Keratinocyte (primary cell): ENCODE measurements at places on chromosomes 4 and X. TPM values are rescaled to one million over a fixed set of nuclear protein-coding genes. Genes with fewer than 3 reads are reported as not detected.

GRCh38 chrX:110671068-110671803 is 124.4 kb downstream of the CHRDL1 start:
- DNase-seq: no peak

DNA sequence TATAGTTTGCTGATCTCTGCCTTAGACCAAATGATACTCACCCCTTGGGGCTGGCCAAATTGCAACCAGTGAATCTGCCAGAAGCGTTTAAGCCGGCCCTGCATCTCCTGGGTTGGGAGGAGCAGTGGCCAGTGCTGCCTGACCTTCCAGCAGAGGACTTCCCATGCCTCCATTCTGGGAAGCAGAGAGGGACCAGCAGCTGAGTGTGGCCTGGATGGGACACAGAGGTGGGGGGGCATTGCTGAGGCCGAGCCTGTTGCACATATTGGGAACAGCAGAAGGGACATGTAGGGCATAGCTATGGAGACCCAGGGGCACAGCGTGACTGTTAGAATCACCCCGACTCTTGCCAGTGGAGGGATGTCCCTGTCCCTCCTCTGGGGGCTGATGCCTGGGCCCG is 93.3 kb downstream of the CPZ start:
- DNase-seq: no peak

DNA sequence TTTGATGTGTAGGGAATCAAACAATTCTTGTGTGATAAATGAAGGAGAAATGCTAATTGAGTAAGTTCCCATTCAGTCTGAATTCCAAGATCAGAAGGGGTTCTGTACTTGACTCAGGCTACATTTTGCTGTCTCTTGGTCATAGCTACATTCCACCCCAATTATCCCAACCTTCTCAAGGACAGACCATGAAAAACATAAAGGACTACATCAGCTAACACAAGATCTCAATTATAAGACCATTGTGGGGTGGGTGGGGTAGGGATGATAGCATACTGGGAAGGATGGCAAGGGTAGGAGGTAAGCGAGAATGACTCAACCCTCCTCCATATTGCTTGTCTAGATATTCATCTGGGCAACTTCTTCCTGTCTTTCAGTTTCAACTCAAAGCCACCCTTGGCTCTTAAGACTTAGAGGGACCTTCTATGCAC is 87.4 kb upstream of the ETNPPL start:
- no peak for DNase-seq

GRCh38 chrX:136711147-136711546 is 63.2 kb downstream of the CD40LG start:
- no peak for DNase-seq

DNA sequence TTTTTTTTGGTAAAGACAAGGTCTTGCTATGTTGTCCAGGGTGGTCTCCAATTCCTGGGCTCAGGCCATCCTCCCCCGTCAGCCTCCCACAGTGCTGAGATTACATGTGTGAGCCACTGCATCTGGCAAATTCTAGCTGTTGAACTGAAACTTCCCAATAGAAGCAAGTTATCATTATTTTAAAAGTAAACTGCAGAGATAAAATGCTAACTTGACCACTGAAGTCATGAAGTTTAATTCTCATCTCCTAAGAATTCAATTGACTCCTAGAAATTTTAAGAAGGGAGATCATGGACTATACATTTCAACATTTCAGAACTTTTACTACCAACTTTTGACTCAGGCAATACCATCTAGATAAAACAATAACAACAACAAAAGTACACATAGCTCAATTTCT is 11.7 kb upstream of the EXOSC9 start:
- DNase-seq: no peak

- no peak for DNase-seq
Measured at GRCh38 chr4:82779032-82779431, 19.6 kb downstream of the SCD5 start.

DNA sequence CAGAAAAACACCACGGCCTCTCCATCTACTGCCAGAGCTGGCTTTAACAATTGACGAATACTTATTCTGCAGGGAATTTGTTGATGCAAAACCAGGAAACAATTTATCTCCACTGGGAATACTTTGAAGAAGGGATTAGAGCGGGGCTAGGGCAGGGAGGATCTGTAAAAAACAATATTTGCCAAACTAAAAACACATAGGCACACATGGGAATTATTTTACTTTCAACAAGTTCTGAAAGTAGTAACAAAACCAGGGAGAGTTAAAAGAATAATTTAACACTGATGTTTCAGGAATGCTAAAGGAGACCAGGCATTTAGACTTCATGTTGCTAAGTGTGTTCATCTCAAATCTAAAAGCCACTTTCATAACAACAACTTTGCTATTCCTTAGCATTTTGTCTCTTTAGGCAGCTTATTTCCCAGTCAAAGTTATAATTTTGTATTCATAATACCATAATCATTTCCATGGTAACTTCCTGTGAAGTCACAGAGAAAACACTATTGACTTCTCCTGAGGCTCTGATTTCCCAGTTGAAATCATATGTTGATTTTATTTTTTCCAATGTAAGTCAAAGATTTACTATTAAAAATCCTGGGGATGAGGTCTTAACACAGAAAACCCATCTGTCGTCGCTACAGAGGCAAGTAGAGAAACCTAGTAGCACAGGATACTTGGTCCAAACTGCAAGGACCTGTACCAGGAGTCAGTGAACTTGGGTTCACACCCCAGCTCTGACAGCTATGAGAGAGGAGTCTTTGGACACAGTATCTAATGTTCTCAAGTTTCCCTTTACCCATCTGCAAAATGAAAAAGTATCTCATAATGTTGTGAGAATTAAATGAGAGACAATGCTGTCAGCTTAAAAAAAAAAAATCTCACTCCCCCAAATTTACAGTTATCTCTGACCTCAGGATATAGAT is 69.3 kb downstream of the SH3RF1 start:
- DNase-seq: no peak

DNA sequence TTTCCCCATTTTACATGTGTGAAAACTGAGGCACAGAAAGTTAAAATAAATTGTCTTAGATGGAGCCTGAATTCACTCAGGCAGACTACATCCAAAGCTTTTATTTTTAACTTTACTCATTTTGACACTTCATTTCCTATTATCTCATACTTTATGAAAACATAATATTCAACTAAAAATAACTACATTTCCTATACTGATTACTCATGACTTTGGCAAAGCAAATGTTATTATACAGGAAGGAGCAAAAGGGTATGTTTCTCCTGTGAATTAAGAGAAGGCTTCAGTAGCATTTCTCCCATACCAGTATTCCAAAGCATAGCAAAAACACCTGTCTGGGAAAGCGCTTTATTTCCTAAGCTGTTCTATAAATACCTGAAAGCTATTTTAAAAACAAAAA is 178.6 kb downstream of the ADAMTS3 start:
- DNase-seq: no peak

GRCh38 chrX:122787231-122787630 is 396.8 kb upstream of the GRIA3 start:
- DNase-seq: no peak

DNA sequence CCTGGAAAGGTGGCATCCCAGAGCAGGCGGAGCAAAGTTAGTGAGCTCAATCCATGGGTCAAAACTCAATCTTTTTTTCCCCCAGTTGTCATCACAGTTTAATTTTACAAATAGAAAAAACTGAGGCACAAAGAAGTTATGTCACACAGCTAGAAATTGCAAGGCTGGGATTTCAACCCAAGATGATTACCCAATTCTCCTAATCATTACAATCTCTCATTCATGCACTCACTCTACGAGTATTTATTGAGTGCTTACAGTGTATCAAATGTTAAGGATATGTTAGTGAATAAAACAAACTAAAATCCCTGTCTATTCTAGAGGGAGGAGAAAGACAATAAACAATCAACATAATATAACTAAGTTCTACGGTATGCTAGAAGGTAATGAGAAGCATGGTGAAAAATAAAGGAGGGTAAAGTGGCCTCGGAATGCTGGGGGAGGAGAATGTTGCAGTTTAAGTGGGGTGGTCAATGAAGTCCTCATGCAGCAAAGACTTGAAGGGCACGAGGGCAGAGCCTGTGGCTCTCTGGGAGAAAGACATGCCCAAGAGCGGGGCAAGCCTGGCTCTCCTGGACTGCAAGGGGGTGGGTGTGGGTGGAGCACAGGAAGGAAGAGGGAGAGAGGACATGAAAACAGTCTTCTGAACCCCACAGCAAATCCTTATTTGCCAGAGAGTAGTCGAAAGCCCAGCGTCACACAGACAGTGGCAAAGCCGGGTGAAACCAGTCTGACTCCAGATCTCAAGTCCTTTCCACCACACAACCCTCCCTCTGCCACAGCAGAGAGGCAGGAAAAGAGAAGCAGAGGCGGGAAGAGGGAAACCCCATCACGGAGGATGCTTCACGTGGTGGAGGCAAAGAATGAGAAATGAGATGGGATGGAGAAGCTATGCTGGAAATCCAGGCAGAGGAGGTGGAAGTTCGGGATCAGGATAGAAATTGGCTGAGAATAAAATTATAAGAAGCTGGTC is 48.3 kb downstream of the RAB33B start:
- no peak for DNase-seq

DNA sequence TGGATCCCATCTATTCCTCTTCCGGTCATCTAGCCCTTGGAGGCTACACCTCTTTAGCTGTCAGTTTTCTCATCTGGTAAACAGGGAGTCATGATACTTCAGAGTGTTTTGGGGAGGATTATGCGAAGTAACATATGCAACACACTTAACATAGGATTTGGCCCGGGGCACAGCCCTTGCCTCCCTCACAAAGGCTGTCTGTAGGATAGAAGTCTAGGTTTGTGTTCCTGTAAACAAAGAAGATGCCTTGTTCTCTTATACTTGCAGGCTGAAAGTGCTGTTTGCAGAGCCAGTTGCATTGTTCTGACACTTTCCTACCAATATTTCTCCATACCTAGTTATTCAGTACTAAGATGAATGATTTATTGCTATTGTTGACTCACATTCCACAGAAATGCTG is 2.2 kb upstream of the APELA start:
- DNase-seq: no peak

DNA sequence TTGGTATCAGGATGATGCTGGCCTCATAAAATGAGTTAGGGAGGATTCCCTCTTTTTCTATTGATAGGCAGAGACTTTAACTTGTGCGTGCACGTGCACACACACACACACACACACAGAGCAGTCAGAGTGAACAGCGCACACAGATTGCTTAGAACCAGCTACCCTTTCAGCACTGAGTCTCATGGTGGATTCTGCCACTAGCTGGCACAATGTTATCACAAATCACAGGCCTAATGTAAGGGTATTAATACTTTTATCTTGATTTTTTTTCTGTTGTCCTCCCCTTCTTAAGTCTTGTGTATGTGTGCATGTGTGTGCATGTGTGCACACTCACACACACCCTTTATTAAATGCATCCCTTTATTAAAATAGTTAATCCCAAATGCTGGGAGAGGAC is 53.2 kb downstream of the HADH start:
- DNase-seq: no peak

DNA sequence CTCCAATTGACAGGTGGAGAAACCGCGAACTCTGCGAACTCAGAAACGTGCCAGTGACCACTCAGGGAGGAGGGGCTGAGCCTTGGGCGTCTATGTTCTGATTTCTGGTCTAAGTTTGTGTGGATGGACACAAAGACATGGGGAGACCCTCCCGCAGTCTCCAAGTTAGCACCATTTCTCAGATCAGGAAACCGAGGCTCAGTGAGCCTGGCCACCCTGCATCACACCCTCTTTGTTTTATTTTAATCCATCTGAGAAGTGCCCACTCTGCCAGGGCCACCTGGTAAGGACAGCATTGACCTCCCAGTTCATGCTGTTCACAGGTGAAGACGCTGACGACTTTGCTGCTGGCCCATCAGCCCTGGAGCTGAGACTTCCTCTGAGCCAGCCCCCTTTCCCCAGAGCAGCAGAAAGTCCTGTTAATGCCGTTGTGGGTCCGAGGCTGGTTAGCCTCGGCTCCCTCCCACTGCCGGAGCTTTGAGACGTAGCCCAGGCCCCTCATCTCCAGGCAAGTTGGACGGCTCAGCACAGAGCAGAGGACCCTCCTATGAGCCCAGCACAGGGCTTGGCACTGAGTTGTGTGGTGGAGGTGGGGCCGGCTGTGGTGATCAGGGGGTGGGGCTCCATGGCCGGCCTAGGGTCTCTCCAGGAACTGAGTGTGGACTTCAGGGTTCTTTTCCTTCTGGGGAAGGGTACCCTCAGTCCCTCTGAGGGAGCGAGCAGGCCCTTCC is 43.7 kb downstream of the PSAPL1 start:
- DNase-seq: no peak

DNA sequence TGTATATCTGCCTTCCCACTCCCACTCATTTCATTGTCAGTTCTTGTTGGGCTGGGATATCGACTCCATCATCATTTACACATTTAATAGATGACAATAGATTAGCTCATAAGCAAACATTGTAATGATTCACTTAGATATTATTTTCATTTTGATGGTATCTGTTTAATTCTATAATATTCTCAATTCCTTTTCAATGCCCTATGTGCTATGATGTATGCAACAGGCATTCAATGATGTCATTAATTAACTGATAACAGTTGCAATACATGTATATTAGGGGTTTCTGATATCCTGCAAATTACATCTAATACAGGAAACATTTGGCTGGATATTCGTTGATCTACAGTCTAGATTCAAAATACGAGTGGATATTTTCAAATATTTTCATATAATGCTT is 850.5 kb downstream of the CCSER1 start:
- no peak for DNase-seq

GRCh38 chr4:152255437-152255836 is 280.5 kb downstream of the FBXW7 start:
- DNase-seq: no peak

- no peak for DNase-seq
Measured at GRCh38 chr4:138181287-138181686, 60.9 kb downstream of the SLC7A11 start.

GRCh38 chr4:24912252-24913118 is at the start of gene CCDC149:
TSS of gene CCDC149 (minus strand) at chr4:24913042. CDS start at chr4:24912864, 178 bp downstream.
- no peak for DNase-seq

- peak; percentile 44 for DNase-seq
Measured at GRCh38 chrX:33307911-33308354, 96.6 kb upstream of the DMD start.

- no peak for DNase-seq
Measured at GRCh38 chr4:156754832-156755570, 216.6 kb downstream of the PDGFC start.

DNA sequence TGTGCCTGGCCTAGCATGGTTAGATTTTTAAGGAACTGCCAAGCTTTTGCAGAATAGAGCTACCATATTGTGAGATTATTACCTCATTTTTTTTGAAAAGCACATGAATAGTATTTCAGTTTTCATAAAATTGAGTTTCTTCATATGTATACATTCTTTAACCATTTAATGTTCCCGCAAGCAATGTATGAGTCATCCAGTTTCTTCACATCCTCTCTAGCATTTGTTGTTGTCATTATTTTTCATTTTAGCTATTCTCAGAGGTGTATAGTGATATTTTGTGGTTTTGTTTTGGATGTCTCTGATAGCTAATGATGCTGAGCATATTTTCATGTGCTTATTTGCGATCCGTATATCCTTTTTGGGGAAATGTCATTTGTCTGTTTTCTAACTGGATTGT is 74.9 kb downstream of the GLUD2 start:
- DNase-seq: no peak

STOX2 gene
- polyA plus RNA-seq: 0.79 to 2.2 TPM (median 1.6 TPM) in 3 replicates

ETFDH gene
- 15.8 to 25.5 TPM (median 21.2 TPM) in 3 replicates for polyA plus RNA-seq

MFAP3L gene
- 7.6 to 10.8 TPM (median 10.2 TPM) in 3 replicates for polyA plus RNA-seq

FHIP1A gene
- 13.4 to 16.0 TPM (median 15.1 TPM) in 3 replicates for polyA plus RNA-seq

NEUROG2 gene
- not detected in 3 replicates for polyA plus RNA-seq

RAPGEF2 gene
- 18.6 to 23.8 TPM (median 22.8 TPM) in 3 replicates for polyA plus RNA-seq

MTNR1A gene
- polyA plus RNA-seq: 0.06 to 0.12 TPM in 2 of 3 replicates, not detected in the other

TEX11 gene
- polyA plus RNA-seq: not detected in 3 replicates

FGF5 gene
- 3.9 to 5.4 TPM (median 4.4 TPM) in 3 replicates for polyA plus RNA-seq

ZNF595 gene
- 2.9 to 6.6 TPM (median 3.7 TPM) in 3 replicates for polyA plus RNA-seq

ZAR1 gene
- polyA plus RNA-seq: not detected in 3 replicates

KIAA1210 gene
- not detected in 3 replicates for polyA plus RNA-seq

PLXNB3 gene
- polyA plus RNA-seq: 7.2 to 14.4 TPM (median 8.6 TPM) in 3 replicates

GAGE13 gene
- polyA plus RNA-seq: not detected in 3 replicates
